SW 1271 (cell line): ENCODE measurements at places on chromosomes 3 and 15.

DNA sequence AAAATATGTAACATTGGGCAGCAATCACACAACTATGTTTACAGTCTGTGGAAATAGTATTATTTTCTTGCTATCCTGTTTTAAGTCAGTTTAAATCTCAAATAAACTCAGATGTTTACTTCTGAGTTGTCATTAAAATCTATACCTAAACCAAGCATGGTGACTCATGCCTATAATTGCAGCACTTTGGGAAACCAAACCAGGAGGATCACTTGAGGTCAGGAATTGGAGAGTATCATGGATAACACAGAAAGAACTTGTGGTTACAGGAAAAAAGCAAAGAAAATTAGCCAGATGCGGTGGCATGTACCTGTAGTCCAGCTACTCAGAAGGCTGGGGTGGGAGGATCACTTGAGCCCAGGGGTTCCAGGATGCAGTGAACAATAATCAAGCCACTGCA is 631.6 kb upstream of the EPHA6 start:
- DNase-seq: no peak

GRCh38 chr3:36924744-36925521 is 19.9 kb downstream of the TRANK1 start:
- DNase-seq: no peak

DNA sequence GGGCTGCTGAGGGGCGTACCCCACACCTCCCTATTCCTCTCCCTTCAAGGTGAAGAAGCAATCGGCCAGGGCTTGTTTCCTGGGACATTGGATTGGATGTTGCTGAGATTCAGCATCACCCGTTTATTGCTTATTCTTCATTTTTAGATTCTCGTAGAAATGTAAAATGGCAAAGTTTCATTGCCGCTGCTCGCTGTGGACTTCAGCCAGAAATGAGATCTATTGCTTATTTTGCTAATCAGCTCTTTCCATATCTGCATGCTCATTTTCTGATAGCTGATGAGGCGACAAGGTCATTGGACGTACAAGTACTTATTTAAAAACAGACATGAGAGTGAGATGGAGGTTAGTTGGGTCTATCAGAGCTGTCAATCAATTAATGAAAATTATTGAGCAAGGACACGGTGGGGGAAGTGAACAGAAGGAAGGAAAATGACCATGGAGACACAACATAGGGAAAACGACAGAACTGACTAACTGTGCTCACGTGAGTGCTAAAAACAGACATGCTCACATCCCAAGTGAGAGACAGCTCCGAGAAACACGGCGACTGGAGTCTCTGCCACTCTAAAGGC is 471.2 kb downstream of the NR2F2 start:
- no peak for DNase-seq

DNA sequence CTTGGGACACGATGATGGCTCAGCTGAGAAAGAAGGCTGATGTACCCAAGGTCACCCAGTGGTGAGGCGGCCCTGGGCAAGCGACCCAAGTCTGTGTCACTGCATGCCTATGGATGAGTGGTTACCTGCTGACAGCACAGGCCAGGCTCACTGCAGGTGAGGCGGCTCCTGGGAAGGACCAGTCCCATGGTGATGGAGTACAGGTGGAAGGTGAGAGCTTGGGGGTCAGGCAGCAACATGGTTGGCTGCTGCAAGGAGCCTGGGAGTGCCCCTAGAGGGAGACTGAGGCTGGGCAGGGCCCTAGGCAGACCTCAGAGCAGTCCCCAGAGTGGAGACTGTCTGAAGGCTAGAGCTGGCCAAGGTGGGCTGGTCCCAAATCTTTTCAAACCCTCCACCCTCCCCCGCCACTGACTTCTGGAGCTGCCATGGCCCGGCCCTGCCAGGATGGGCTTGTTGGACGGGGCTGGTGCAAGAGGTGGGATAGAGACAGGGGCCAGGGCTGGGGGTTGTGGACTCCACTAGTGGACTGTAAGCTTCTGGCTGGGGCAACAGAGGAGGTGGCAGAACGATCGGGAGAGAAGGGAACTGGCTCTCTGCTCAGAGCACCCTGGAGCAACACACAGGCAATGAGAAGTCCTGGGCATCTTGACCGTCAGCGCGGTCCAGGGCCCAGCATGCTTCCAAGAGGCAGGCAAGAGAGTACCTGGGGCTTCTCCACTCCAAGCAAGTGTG is 72.5 kb upstream of the SLC6A11 start:
- no peak for DNase-seq

DNA sequence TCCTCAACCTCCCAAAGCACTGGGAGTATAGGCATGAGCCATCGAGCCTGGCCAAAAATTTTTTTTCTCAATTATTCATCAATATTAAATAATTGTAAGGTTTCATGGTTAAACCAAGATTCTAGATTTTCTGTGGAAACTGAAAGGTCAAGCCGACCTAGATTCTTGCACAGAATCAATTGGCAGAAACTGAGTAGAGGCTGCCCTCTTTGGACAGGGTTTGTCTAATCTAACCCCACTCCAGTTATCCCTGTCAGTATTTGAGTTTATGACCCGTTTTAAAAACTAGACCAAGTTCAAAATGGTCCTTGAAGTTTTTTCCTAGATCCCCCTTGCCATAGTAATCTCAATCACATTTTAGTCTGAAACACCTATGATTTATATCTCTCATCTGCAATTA is 8.6 kb upstream of the ADAM10 start:
- DNase-seq: peak; percentile 35

DNA sequence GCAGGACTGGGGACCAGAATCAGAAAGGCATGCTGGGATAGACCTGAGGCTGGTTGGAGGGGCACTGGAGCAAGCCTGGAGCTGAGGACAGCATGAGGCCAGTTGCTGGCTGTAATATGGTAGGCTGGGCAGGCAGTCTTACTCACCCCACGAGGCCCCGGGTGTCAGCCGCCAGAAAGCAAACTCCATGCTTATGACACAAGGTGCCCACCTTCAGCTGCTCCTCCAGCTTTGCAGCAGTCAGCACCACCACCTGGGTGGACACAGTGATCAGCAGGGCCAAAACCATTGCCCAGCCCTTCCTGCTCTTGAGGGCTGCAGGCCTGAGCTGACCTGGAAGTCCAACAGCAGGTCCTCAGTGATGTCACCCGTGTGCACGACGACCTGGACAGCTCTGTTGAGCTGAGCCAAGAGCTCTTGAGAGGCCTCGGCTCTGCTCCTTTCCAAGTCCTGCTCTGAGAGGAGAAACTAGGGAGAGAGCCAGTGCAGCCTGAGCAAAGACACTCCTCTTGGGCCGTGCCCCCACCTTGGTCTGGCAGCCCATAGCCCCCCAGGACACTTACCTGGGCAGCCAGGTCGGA is 747 bp downstream of the UBA7 start:
- no peak for DNase-seq

- no peak for DNase-seq
These were observed 26.5 kb downstream of the ANKDD1A start for GRCh38 chr15:64938192-64938591.

DNA sequence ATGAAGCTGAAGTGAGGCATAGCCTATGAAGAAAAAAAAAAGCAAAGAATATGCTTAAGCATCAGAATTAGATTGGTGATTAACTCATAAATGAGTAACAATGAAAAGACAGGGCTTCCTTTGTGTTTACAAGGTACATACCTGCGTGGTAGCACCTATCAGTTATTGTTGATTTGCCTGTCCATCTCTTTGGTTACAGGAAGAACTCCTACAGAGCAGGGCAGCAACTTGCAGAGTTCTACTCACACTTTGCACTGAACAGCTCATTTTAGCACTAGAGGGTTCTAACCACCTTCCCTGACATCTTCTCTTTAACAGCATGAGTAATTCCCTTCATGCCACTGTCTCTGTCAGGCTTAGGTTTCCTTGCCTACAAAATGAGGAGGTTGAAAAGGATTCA is 166.0 kb downstream of the DPH6 start:
- DNase-seq: no peak

GRCh38 chr3:1696669-1697275 is 401.9 kb upstream of the CNTN4 start:
- no peak for DNase-seq

GRCh38 chr3:107239703-107240102 is 137.5 kb upstream of the CCDC54 start:
- no peak for DNase-seq

GRCh38 chr3:73661265-73661664 is 36.5 kb upstream of the PDZRN3 start:
- no peak for DNase-seq

DNA sequence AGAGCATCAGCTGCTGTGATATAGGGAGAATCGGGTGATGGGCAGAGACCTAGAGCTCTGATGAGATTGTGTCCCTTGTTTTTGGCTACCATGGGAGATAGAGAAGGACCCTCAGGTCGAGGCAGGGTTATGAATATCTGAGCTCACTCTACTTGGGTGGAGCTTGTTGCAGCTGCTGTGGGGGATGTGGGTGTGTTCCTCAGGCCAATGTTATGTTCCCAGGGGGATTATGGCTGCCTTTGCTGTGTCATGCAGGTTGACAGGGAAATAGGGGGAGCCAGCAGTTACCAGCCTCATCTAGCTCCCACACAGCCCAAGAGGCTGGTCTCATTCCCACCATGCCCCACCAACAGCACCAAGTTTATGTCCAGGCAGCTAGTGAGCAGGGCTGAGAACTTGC is 131.5 kb downstream of the TRIM42 start:
- no peak for DNase-seq

DNA sequence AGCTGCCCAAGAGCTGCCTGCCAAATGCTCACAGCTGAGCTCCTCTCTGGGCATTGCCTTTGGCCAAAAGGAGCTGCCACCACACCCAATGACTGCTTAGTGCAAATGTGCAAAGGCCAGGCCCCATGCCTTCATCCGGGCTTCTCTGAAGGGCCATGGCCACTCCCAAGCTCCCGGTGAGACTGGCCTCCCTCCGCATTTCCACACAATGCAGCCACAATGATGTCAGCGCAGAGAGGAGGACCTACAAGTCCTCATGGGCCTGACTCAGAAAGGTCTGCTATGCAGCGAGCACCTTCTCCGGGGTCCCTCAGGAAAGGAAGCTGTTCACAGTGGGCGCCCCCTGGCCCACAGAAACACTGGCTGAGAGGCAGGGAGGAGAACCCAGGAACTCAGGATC is 12.7 kb downstream of the OXTR start:
- no peak for DNase-seq

GRCh38 chr15:76366714-76367113 is 30.1 kb downstream of the ISL2 start:
- DNase-seq: no peak

GRCh38 chr3:124202754-124203153 is 210.8 kb upstream of the ROPN1 start:
- no peak for DNase-seq

GRCh38 chr3:30324587-30324986 is 281.8 kb upstream of the TGFBR2 start:
- peak; percentile 21 for DNase-seq

- no peak for DNase-seq
These were observed 21.9 kb upstream of the SEMA3F start for GRCh38 chr3:50133283-50133615.

- DNase-seq: no peak
These were observed 316.2 kb upstream of the THRB start for GRCh38 chr3:24810881-24811280.

- DNase-seq: no peak
These were observed 11.4 kb upstream of the C3orf22 start for GRCh38 chr3:126570103-126570541.

GRCh38 chr3:141550926-141551665 is 64.3 kb downstream of the RASA2 start:
- no peak for DNase-seq

- no peak for DNase-seq
These were observed 44.8 kb upstream of the RNU6-1 start for GRCh38 chr15:67884514-67885174.

GRCh38 chr15:39580485-39581241 is at the start of gene THBS1:
THBS1 (plus strand) TSS chr15:39581079; CDS start chr15:39581858, 779 bp downstream.
- DNase-seq: peak; percentile 21

GRCh38 chr15:35115155-35115725 is 30.1 kb upstream of the NANOGP8 start:
- DNase-seq: no peak

DNA sequence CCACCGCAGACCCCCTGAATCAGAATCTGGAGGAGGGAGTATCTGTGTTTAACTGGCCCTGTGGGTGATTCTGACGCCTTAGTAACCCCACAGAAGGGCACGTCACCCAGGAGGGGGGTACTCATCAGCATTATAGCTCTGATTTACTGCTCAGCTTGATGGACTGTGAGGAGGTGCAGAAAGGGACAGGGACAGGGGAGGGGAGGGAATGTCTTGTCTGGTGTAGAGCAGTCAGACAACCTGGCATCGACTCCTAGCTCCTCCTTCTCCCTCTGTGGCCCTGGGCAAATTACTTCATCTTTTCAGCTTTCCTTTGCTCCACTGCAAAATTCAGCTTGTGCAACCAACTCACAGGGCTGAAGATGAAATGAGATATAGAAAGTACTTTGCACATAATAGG is 42.3 kb upstream of the GLCE start:
- DNase-seq: no peak

- no peak for DNase-seq
These were observed 3.5 kb upstream of the P2RY14 start for GRCh38 chr3:151281671-151282324.

DNA sequence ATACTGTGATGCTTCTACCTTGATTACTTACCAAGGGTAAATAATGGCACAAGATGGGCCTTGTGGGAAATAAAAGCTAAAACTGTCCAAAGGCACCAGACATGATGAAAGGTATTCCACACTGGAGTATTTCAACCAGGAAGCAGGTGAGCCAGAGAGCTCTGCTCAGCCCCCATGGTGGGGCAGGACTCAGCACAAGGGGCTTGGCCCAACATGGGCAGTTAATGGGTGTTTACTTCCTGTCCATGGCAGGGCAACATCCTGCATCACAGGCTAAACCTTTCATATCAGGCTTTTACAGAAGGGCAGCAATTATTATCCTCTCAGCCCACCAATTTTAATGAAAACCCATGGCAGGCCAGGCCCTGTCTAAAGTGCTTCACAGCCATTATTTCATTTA is 38.2 kb downstream of the MAGI1 start:
- no peak for DNase-seq

- no peak for DNase-seq
These were observed 19.8 kb upstream of the RAB7A start for GRCh38 chr3:128706086-128706615.

GRCh38 chr15:35932531-35932930 is 386.6 kb upstream of the DPH6 start:
- no peak for DNase-seq

DNA sequence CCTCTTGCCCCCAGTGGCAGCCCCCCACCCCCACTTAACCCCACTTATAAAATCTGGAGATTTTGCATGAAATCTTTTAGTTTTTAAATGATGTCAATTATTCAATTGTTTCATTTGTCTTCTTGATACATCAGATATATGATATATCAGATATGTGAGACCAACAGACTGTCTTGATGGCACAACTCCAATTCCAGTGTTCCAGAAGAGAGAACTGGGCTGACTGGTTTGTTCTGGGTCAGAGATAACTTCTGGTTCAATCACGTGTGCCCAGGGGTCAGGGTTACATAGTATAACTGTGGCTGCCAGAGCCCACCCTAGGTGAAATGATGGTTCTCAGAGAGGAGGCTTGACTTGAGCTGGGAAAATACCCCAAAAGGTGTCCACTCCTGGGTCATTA is 32.4 kb upstream of the ATG7 start:
- DNase-seq: no peak

GRCh38 chr3:157816896-157817295 is 289.3 kb downstream of the SHOX2 start:
- DNase-seq: no peak
